H1 (cell line): ENCODE measurements at places on chromosomes 12 and 14. TPM values are rescaled to one million over a fixed set of nuclear protein-coding genes. Genes with fewer than 3 reads are reported as not detected.

CD9 gene
- total RNA-seq: 164 and 168 TPM in 2 replicates

DNA sequence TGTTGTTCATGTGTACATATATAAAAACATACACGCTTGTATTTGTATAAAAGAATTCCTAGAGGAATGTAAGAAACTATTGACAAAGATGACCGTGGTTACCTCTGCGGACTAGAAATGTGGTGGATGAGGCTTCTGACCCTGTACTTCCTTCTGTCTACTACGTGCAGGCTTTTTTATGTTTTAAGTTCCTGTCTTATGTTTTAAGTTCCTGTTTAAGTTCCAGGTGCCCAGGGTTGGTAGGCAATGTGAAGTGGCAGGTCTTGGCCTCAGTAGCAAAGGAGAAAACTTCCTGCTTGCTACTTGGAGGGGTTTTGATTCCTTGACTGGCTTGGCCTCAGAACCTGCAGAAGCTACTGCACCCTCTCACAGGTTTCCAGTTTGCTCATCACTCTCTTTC lies 11.6 kb downstream of the POMT2 start:
- H3K4me3 ChIP-seq: no peak overlapping the region
- no peaks in the 10 kb centered on the region for H3K36me3 ChIP-seq
- H3K27ac ChIP-seq: no peak overlapping the region
- peaks cover 4% of the 10 kb centered on the region for H3K4me1 ChIP-seq

NT5DC3 gene
- 11.9 and 14.8 TPM in 2 replicates for total RNA-seq

MAPKAPK5 gene
- total RNA-seq: 90.8 and 91.5 TPM in 2 replicates

DNA sequence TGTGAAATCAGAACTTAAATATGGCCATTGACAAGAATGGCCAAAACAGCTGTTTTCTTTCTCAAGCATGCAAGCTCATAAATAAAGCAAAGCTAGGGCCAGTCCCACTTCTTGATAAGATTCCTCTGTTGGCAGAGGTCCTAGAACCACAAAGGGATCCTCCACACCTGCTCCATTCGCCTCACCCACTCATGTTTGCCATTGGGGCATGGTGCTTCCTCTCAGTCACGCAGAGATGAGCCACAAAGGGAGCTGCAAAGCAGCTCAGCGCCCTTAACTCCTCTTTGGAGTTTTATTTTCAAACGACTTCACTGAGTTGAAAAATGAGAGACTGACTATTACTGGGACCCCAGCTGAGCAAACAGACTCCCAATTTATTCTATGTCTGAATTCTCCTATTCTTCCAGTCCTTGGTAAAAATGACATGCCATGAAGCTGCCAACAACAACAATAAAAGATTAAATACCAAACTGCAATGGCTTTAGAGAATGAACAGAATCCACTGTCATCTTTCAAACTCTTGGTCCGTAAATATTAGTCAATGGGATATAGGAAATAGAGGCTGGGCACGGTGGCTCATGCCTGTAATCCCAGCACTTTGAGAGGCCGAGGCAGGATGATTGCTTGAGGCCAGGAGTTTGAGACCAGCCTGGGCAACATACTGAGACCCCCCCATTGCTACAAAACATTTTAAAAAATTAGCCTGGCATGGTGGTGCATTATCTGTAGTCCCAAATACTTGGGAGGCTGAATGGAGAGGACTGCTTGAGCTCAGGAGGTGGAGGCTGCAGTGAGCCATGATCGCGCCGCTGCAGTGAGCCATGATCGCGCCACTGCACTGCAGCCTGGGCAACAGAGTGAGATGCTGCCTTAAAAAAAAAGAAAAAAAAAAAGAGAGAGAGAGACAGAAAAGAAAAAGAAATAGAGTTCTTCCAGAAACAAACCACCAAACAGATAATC lies 16.4 kb downstream of the MANSC1 start:
- no peak for DNase-seq
- no peaks in the 10 kb centered on the region for H3K27me3 ChIP-seq
- H3K4me3 ChIP-seq: no peak overlapping the region
- no peak overlapping the region for H3K27ac ChIP-seq
- H3K4me1 ChIP-seq: peaks cover 9% of the 10 kb centered on the region; the same call in 1 of the 2 replicates

DNA sequence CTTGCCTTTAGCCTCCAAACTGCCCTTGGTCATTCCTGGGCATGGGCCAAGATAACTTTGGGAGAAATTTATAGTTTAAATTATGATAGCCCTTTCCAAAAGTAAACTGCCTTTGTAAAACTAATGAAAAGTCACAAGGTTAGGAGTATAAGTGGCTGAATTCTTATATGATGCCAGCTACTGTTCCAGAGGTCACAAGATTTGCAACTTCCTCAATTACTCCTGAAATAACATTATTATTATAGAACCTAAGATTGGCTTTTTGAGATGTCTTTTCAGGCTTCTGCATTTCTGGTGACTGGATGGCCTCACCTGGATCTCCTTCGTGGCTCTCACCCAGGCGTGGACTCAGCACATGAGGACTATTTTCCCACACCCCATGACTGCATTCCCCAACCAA lies 55.0 kb downstream of the OSBPL8 start:
- H3K4me1 ChIP-seq: no peaks in the 10 kb centered on the region
- no peak overlapping the region for H3K4me3 ChIP-seq
- H3K36me3 ChIP-seq: peaks cover 4% of the 10 kb centered on the region; the same call in 1 of the 2 replicates
- H3K27me3 ChIP-seq: no peaks in the 10 kb centered on the region

ITGA5 gene
- 19.0 and 19.4 TPM in 2 replicates for total RNA-seq

DNA sequence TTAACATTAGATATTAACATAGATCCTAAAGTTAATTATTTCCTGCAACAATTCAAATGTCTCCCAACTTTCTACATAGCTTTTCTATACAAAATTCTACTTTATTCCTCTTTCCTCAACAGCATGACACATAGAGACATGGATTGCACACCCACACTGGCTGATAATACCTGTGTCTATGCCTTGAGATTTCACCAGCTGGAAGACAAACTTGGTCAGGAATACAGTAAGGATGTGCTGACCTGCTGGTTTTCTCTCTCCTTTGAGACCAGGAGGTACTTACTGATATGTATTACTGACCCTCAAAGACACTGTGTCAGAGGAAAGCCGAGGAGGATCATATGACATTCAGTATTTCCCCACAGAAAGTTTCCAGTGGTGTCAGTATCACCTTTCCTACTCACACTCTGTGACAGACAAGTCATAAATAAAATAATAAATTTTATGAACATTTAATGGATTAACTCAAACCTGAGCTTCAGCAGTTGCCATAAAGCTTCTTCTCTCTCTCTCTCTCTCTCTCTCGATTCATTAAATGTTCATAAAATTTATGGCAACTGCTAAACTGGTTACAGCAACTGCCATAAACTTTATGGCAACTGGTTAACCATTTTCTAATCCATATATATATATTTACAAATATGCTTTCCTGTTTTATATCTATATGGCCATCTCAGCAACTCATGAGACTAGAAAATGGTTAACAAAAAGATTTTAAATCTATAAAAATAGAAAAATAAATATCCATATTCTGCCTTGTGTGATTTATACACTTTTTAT lies 22.7 kb downstream of the EIF2S3B start:
- H3K27ac ChIP-seq: no peak overlapping the region
- no peaks in the 10 kb centered on the region for H3K36me3 ChIP-seq
- H3K4me1 ChIP-seq: no peaks in the 10 kb centered on the region
- no peak overlapping the region for H3K4me3 ChIP-seq

GRCh38 chr14:72801836-72802587 lies 91.9 kb downstream of the DPF3 start:
- no peak for DNase-seq
- no peak overlapping the region for H3K4me3 ChIP-seq
- H3K36me3 ChIP-seq: no peaks in the 10 kb centered on the region
- H3K27ac ChIP-seq: no peak overlapping the region
- peaks cover 30% of the 10 kb centered on the region for H3K27me3 ChIP-seq
